ENCODE measurements at places on chromosomes 4 and X.

DNA sequence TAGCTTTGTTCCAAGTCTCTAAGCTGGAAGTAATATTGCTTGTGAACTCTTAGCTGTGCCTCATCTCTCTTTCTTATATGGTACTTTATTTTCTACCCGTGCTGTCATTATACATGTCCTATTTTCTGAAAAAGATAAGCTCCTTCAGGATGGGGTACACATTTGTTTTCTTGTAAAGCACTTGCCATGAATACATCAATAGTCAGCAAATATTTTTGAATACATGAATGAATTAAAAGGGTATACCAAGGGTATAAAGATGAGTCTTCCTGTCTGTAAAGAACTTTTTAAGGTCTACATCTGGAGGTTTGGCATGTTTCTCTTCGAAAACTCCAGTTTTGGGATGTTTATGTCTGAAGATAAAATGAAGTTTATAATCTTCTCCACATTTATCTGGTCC, 26.7 kb downstream of the SCOC start:
- no peak for DNase-seq

- no peak for DNase-seq
Measured at GRCh38 chrX:78839711-78840110, 92.2 kb downstream of the LPAR4 start.

- no peak for DNase-seq
Measured at GRCh38 chrX:6041630-6042029, 187.0 kb downstream of the NLGN4X start.

DNA sequence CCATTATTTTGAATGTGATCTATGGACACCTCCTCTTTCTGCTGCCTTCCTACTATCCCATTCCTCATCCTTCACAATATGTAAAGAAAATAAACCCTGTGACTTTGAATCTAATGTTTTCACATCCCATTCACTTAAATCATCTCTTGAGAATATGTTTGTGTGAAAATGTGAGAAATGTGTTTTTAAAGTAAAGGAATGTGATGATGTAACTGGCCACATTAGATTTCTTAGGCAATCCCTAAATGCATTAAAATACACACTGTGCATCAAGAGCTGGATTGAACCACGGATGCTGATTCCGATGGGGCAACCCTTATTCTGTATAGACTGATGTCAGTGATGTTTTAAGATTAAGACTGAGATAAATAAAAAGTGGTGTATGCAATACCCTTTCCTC, 558.9 kb upstream of the TENM3 start:
- DNase-seq, result no peak

GRCh38 chr4:85964298-85964697, 395.6 kb downstream of the MAPK10 start:
- DNase-seq, result no peak

- DNase-seq, result no peak
Measured at GRCh38 chr4:112898357-112899141, 150.9 kb upstream of the ANK2 start.

DNA sequence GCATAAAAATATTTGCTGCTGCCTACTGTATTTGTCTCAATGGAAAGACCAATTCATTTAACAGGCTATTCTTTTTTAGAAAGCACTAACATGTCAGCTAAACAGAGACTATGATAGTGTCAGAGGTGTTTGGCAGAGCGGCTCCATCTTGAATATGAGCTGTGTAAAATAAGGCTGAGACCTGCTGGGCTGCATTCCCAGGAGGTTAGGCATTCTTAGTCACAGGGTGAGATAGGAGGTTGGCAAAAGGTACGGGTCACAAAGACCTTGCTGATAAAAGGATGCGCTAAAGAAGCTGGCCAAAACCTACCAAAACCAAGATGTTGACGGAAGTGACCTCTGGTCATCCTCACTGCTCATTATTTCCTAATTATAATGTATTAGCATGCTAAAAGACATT, 41.8 kb downstream of the NPY5R start:
- DNase-seq, result no peak

DNA sequence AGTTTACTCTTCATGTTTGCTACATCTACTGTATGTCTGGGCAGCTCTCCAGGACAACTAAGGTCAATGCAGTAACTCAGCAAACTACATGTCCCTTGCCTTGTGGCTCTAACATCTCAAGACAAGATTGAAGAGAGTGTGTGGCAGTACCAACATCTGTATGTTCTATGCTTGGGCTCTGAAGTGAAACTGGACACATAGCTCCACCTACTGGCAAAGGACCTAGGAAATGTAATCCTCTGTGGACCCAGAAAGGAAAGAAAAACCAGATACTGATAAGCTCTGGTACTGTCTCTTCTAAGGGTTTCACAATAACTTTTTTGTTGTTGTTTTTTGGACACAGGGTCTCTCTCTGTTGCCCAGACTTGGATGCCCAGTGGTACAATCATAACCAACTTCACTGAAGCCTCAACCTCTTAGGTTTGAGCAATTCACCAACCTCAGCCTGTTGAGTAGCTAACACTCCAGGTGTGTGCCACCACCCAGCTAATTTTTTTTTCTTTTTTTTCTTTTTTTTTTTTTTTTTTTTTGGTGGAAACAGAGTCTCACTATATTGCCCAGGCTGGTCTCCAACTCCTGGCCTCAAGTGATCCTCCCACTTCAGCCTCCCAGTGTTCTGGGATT, 64.1 kb downstream of the QDPR start:
- DNase-seq, result peak; percentile 14

- no peak for DNase-seq
Measured at GRCh38 chrX:17453788-17454187, 78.8 kb downstream of the NHS start.

DNA sequence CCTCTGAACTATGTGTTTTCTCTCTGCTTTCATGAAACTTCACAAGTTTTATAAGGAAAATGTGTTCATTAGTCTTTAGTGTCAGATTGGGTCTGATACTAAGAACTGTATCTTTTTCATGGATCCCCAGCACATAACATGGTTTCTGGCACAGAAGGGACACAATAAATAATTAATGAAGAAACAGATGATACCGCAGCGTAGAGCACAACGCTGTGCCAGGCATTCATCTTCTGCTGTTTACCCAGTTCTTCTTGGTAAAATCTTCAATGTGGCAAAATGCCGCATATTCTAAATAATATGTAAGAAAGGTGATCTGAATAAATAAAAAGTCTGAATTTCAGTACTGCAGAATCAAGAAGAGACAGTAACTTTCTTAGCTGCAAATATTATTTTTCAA, 12.3 kb downstream of the SCARB2 start:
- DNase-seq, result no peak

DNA sequence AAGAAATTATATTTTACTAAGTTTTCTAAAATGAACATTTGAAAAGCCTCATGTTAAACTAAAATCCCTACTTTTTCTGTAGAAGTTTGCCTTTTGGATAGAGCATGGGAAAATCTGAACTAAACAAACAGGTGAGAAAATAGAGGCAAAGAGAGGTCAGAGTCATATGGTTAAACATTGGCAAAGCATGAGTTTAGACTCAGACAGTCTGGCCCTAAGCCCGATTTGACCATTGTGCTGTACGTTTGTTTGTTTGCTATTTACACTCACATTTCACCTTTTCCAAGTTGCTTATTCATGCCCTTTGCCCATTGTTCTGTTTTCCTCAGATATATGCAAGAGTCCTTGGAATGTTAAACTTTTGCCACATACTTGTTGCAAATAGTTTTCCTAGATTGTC, 85.4 kb downstream of the TIGD2 start:
- no peak for DNase-seq

- no peak for DNase-seq
Measured at GRCh38 chr4:148447681-148448080, 5.5 kb upstream of the NR3C2 start.

DNA sequence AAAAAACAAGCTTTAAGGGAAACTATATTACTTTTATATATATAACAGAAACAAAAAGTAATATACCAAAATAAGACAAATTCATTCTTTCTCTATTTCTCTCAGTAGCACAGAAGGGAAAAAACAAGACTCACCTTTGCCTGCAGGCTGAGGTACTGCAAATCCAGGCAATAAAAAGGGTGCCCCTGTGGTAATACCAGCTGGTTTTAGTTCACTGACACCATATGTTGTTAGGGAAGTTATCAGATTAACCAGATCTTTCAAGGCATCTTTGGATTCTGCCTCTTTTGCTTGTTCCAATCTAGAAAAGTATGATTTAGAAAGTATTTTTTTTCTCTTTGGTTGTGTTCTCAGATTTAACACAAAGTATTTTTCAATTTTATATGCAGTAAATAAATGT, 139.8 kb downstream of the WDFY3 start:
- no peak for DNase-seq

DNA sequence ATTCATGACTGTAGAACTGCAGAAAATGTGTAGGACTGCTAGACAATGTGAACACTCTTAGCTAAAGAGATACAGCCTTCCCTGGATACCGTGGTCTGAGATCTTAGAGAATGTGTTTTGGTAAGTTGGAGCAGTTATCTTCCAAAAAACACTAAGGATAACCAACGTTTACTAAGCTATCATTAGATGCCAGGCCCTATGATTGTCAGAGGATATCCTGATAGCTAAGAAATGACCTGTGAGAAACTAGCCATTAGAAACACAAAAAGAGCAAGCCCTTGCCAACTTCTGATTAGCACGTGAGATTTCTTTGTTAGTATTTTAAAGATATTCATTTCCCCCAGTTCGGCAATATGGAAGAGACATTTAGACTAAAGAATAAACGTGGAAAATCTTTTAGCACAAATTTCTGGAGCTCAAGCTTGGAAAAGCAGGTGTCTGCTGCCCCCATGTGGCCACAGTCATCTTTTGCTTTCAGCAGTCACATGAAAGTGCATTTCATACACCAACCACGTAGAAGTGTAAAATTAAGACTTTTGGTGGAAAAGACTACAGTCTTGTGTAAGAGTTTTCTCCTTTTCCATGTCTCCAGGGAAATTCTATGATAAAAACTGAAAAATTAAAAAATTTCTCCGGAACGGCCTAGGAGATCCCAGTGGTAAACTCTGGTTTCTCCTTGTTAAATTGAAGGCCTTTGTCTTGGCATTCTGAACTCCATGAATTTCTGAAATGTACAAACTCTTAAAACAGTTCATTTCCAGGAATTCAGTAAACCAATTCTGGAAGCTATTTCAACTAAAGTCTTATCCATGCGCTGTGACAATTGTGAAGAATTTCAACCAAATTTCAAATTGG, 136.4 kb downstream of the ZNF674 start:
- peak; percentile 44 for DNase-seq

DNA sequence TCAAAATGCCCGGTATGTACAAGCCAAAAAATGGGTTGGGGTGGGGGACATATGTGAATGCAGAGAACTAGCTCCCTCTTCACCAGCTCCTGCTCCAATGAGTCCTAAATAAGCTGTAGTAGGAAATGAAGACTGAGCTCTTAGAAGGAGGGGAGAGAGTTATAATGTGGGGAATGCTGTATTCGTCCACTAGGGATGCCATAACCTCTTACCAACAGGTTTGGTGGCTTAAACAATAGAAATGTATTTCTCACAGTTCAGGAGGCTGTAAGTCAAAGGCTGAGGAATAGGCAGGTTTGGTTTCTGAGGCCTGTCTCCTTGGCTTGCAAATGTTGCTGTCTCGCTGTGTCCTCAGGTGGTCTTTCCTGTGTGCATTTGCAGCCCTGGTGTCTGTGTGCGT, 4.4 kb upstream of the INPP4B start:
- no peak for DNase-seq

- no peak for DNase-seq
Measured at GRCh38 chr4:147913137-147913536, 181.2 kb downstream of the ARHGAP10 start.

GRCh38 chrX:135572436-135572835, 52.0 kb downstream of the INTS6L start:
- DNase-seq, result no peak

GRCh38 chr4:182093935-182094334, 149.3 kb upstream of the TENM3 start:
- no peak for DNase-seq

DNA sequence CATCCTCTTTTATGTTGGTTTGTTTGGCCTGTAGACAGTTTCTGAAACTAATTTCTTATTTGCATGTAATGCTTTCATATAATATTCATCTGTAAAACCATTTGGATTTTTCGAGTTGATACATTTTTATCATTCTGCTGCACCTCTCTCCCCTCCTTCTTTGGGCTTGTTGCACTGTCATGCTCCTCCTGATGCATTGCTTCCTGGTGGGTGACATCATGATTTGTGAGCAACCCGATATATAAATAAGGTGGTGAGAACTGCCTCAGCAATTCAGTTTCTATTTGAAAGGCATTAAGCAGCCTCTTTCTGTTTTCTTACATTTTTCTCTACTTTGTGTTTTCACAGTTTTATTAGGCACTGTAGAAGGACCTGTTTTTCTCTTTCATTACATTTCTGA, 515.7 kb downstream of the RPA4 start:
- DNase-seq, result no peak

DNA sequence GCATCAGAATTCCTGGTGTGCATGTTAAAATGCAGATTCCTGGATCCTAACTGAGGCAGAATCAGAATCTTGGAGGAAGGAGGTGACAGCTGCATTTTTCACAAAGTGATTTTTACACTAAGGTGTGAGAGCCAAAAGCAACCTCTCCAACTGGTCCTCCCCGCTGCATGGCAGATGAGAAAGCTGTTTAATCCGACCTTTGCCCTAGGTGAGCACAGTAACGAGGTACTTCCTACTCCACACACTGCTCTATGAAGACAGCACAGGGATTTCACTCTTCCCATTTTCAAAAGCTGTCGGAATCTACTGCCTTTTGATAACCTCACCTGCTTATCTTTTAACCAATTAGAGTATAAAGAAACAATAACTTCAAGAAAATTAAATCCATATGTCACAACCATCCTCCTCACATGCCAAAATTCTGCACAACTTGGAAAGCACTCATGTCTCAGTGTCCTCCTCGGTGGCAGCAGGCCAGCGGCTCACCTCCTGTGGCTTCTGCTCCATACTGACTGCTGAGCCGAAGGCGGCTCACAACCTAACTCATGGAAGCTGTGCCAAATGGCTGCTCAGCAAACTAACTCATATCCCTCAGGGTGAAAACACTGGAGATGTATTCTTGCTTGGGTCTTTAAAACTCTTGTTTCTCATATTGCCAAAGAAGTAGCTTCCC, 3.6 kb downstream of the CASP6 start:
- no peak for DNase-seq

- no peak for DNase-seq
Measured at GRCh38 chr4:174928174-174928573, 10.0 kb downstream of the ADAM29 start.

GRCh38 chr4:145289403-145290076, 109.2 kb upstream of the OTUD4 start:
- DNase-seq, result no peak

GRCh38 chr4:38600575-38600974, 63.4 kb upstream of the KLF3 start:
- no peak for DNase-seq

DNA sequence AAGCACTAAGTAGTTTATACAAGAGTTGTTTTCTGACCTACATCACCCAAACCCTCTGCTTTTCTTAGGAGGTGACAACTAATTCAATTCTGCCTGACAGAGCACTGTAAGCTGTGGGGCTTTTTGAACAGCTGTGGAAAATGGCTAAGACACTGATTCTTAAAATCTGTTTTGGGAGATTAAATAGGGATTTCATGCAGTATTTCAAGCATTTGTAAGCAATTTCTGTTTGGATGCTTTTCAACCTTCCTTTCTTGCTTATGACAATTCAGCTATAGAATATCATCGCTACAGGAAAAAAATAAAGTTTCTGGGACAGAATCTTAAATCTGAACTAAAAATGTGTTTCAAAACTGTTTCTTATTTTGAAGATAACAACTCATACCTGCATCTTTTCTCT, 459.5 kb downstream of the RAPGEF2 start:
- DNase-seq, result no peak

- no peak for DNase-seq
Measured at GRCh38 chr4:107866726-107867125, 42.0 kb downstream of the SGMS2 start.

GRCh38 chrX:65127842-65128241, 151.6 kb upstream of the ZC4H2 start:
- no peak for DNase-seq

- DNase-seq, result no peak
Measured at GRCh38 chrX:41734530-41734929, 10.5 kb downstream of the GPR82 start.

All from T-cell (primary cell).